ENCODE measurements at places on chromosomes 11 and 22. TPM values are rescaled to one million over a fixed set of nuclear protein-coding genes. Genes with fewer than 3 reads are reported as not detected.

DNA sequence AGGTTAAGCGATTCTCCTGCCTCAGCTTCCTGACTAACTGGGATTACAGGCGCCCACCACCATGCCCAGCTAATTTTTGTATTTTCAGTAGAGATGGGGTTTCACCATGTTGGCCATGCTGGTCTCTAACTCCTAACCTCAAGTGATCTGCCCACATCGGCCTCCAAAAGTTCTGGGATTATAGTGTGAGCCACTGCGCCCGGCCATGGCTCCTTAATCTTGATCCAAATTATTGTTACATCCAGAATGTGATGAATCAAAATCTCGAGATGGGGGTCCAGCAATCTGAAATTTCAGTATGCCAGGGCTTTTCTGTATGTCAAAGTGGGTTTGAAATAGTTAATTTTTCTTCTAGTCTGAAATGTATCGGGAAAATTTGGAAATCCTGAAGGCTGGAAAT, 3.7 kb downstream of the RPL27A start:
- DNase-seq = no peak

DNA sequence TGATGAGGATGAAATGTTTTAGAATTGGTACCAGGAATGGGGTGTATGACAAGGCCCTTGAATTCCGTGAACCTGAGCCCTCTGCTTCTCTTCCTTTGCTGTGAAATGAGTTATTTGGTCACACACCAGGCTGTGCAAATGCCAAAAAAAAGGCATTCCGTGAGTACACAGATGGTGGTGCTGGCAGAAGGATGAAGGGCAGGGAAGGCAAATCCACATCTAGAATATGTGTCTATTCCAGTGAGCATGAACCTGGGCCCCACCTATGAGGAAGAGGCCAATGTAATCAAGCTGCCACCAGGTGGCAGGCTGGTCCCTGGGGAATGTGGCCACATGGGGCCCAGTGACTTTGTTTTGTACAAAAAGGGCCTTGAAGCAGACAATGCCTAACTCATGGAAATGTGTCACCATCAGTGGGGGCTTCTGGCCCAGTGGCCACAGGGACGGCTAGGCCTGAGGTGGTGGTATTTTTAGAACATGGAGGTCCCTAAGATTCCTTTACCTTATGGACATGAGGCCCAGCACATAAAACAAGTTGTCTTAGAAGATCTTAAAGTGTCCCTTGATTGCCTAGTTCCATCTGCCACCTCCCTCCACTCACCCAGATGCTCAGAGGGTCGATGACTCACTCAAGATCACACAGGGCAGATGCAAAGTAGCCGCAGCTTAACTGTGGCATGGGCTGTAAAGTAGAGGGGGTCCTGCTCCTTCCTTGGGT, 3.9 kb upstream of the RNF215 start:
- peak; percentile 75 for DNase-seq

DNA sequence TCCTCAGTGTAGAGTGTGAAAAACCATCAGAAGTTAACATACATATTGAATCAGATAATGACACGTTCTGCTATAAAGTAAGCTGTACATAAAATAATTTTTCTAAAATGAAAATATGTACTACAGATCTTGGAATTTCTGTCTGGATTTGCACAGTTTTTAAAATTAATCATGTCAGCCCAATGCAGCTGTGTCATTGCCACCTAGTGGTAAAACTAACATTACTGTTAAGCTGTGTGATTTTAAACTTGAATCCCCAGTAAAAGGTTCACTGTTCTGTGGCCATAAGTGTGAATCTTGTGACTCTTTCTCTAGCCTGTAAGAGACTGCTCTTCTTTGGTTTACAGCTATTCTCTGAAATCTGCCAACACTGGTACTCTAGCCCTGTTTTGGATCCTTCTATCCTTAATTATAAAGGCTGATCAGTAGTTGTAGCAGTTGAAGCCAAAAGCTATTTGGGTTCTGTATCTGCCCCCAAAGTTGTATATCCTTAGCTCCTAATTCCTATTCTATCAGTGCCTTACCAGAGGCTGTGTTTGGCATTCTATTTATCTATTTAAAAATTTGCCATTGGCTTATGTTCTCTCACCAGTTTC, 4.0 kb downstream of the JRKL start:
- peak; percentile 23 for DNase-seq

PHF21B gene
- 0.63 TPM for polyA plus RNA-seq

OR56A4 gene
- not detected for polyA plus RNA-seq

DNA sequence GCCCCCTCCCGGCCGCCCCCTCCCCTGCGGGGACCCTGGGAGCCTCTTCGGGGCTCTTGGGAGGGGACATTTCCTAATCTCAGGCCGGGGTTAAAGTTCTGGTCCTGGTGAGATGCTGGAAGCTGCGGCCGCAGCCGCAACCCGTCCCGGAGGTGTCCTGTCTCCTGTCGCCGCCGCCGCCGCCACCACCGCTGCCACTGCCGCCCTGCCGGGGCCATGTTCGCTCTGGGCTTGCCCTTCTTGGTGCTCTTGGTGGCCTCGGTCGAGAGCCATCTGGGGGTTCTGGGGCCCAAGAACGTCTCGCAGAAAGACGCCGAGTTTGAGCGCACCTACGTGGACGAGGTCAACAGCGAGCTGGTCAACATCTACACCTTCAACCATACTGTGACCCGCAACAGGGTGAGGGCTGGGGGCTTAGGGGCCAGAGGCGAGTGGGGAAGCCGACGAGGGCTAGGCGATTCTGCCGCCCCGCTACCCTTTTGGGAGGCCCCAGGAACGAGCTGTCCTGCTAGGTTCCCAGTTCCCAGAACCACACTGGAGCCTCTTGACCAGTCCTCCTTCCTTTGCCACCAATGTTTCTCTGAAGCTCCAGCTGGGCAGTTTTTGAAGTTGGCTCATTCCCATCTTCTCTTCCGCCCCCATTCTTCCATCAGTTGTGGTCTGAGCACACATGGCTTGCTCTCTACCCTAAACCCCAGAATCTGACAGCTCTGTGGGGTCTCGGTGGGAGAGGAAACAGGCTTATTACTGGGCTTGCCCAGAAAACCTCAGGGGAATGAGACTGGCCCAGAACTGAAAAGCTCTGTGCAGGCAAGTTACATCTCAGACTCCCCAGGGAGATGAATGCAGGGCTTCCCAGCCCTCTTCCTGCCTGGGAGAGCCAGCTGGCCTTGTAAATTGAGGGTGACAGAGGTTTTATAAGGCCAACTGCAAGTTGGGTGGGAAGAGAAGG, 781 bp downstream of the SIDT2 start:
- peak; percentile 63 for DNase-seq

- no peak for DNase-seq
Measured at GRCh38 chr11:121643479-121644186, 190.9 kb upstream of the SORL1-AS1 start.

Measured in large intestine (tissue), 12 donors.